Stimulated activated CD4-positive, alpha-beta T cell treated with anti-CD3 and anti-CD28 coated beads, Interleukin-12 subunit alpha, Interleukin-12 subunit beta, amount 100 ng/mL, for 4 hours (primary cell): ENCODE measurements at places on chromosomes 7 and 10.

DNA sequence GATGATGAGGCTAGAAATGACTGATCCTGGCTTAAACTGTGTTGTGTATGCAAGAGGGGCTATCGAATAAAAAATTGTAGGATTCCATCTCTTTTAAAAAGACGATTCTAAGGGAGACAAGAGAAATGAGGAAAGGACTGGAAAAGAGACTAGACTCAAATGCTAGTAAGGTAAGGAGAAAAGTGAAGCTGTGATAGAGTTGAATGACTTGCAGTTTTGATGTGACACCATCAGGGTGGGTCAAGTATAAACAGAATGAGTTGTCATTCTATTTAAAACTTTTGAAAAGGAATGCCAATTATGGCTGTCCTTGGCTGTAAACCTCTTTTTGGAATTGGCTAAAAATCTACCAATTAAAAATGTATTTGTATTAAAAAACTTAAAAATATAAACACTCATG is 184.5 kb upstream of the PHF14 start:
- no peak for DNase-seq

DNA sequence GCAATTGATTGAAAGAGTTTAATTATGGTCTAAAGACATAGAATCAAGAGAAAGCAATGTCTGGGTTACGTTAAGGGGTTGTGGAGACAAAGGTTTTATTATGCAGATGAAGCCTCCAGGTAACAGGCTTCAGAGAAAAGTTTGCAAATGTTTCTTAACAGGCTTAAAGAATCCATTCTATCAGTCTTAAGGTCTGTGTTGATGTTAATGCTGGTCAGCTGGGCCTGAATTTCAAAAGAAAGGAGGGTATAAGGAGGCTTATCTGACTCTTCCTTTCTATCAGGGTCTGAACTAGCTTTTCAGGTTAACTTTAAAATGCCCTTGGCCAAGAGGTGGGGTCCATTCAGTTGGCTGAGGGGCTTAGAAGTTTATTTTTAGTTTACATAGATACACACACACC is 1004.5 kb upstream of the C7orf33 start:
- no peak for DNase-seq

DNA sequence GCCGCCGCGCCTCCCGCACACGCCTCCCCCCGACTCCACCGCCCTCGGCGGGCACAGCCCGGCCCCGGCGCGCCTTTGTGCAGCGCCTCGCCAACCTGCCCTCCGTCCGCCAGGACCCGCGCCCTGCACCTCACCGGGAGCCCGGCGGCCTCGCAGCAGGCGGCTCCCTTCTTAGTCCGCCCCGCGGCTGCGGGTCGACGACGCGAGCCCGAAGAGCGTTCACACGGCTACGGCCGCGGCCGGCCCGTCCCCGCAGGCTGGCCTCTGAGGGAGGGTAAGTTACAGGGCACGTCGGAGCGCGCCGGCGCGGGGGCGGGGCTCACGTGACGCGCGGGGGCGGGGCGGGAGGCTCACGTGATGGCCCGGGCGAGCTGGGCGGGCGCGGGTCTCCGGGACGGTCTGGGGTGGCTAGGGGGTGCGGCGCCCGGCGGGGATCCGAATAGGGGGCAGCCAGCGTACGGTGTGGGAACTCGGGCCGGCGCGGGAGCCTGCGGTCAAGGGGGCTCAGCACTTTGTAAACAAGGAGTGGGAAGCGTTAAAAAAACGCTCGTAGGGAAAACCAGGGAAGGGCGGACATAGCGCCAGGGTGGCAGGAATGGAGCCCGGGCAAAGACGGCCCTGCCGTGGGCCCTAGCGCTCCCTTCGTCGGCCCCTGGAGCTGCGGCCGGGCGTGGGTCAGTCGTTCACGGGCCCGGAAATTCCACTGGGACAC is at the start of gene ARHGAP12:
TSS of gene ARHGAP12 (minus strand) at position 283 of the 712 bp plus-strand sequence. CDS start 19,976 bp downstream, outside the sequence.
- DNase-seq: peak; percentile 86

GRCh38 chr7:131164025-131164925 is 163.4 kb upstream of the MKLN1 start:
- no peak for DNase-seq

DNA sequence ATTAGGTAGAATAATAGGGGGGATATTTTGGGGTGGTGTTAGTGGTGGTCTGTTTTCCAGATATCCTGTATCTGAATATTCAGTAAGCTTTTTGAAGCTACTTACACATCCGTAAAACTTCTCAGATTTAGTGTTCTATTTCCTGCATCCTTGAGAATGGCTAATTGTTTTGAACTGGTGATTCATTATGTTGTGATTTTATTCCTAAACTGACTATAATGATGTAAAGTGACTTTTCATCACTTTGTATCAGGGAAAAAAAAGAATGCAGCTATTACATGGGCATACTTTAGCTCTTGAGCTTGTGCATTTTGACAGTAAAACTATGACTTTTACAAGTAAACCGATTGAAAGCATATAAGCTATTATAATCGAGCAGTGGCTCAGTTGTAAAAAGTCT is 18.2 kb downstream of the WAC start:
- no peak for DNase-seq

- no peak for DNase-seq
These were observed 619.5 kb upstream of the SEMA3D start for GRCh38 chr7:85806321-85806720.

- DNase-seq: no peak
These were observed 583.5 kb upstream of the MKI67 start for GRCh38 chr10:128709686-128710085.
